ENCODE measurements at places on chromosomes 16 and 17. TPM values are rescaled to one million over a fixed set of nuclear protein-coding genes. Genes with fewer than 3 reads are reported as not detected.

Gene KRTAP4-3
- not detected for polyA plus RNA-seq

Gene SLC38A8
- polyA plus RNA-seq = not detected

Gene TUBG2
- 83.1 TPM for polyA plus RNA-seq

Gene SAMD14
- 2.0 TPM for polyA plus RNA-seq

Gene KRTAP2-3
- polyA plus RNA-seq = not detected

Gene PRR11
- polyA plus RNA-seq = 2.2 TPM

Gene ASB16
- polyA plus RNA-seq = 6.4 TPM

Gene CA5A
- polyA plus RNA-seq = not detected

Gene RHBDL1
- 4.7 TPM for polyA plus RNA-seq
